Calu3 (cell line): ENCODE measurements at places on chromosomes 2 and 18. TPM values are rescaled to one million over a fixed set of nuclear protein-coding genes. Genes with fewer than 3 reads are reported as not detected.

- no peak overlapping the region for H3K27ac ChIP-seq
- H3K4me3 ChIP-seq = no peak overlapping the region
- H3K36me3 ChIP-seq = no peaks in the 10 kb centered on the region
- H3K27me3 ChIP-seq = no peaks in the 10 kb centered on the region
- H3K4me1 ChIP-seq = peaks cover 10% of the 10 kb centered on the region
Measured at GRCh38 chr2:33222309-33222708, 254.1 kb upstream of the RASGRP3 start.

- H3K36me3 ChIP-seq = no peaks in the 10 kb centered on the region
- H3K27ac ChIP-seq = no peak overlapping the region
- no peaks in the 10 kb centered on the region for H3K27me3 ChIP-seq
- H3K4me3 ChIP-seq = no peak overlapping the region
- H3K4me1 ChIP-seq = peaks cover 17% of the 10 kb centered on the region
Measured at GRCh38 chr2:161102770-161103450, 57.3 kb upstream of the TANK start.

DNA sequence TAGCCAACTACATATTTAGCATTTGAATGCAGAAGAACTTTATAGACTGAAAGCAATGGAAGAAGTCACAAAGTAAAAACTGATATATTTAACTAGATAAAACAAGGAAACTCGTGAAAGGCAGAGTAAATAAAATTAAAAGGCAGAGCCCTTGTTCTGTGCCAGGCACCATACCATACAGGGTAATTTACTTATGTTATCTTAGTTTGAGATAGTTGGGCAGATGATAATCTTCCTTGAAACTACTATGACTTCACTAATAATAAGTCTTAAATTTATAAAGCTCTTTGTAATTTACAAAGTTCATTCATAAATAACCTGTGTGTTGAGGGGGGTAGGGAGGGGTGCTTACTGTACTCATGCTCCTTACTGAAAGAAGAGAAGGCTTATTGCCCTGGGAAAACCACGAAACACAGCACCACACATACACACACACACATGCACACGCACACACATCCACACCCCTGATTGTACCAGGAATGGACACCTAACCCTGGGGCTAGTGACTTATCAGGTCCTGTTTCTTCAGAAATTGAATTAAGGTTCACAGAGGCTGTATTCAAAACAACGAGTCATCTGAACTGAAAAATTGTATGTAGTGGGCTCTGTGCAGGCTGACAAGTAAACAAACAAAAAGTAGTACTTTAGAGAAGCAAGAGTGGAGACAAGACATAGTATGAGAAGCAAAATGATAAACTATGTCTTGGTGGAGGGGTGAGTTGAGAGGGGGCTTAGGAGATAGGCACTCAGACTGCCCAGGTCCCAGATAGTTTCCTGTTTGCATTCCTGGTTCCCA is 38.1 kb downstream of the AGFG1 start:
- no peak overlapping the region for H3K4me3 ChIP-seq
- H3K36me3 ChIP-seq = peaks cover 9% of the 10 kb centered on the region
- DNase-seq = no peak
- H3K27me3 ChIP-seq = no peaks in the 10 kb centered on the region
- peak overlapping the region; percentile 75 for H3K27ac ChIP-seq

Gene C2orf15
- total RNA-seq = 6.9 and 7.7 TPM in 2 replicates

DNA sequence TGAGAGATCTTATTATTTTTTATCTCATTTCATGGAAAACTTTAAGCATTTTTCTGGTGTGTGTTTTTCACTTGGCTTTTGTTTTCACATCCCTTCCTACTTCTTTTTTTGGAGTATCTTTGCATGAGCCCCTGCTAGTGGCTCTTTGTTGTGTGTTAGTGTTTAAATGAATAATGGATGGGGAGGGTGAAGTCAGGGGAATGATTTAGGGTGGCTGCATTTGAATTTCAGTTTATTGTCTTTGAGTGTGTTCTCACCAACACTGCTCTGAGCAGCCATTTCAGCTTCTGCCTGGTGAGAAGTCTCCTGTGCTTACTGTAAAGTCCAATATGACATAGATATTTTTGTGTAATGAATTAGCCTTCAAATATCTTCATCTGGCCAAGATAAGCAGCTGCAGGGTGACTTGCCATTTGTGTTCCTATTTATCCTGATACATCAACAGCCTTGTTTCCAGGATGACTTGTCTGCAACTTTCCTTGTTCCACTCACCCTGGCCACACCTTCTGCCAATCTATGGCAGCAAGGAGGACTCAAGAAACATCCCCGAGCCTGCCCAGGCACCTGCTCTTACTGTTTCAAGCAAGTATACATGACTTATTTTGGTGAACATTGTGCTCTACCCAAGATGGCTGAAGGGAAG is 182.6 kb downstream of the PDE11A start:
- H3K27me3 ChIP-seq = peaks cover 5% of the 10 kb centered on the region
- no peak overlapping the region for H3K27ac ChIP-seq
- no peaks in the 10 kb centered on the region for H3K36me3 ChIP-seq
- H3K4me3 ChIP-seq = no peak overlapping the region
